Cardiac septum (tissue), 1 donor: ENCODE measurements at places on chromosomes 13 and 19.

DNA sequence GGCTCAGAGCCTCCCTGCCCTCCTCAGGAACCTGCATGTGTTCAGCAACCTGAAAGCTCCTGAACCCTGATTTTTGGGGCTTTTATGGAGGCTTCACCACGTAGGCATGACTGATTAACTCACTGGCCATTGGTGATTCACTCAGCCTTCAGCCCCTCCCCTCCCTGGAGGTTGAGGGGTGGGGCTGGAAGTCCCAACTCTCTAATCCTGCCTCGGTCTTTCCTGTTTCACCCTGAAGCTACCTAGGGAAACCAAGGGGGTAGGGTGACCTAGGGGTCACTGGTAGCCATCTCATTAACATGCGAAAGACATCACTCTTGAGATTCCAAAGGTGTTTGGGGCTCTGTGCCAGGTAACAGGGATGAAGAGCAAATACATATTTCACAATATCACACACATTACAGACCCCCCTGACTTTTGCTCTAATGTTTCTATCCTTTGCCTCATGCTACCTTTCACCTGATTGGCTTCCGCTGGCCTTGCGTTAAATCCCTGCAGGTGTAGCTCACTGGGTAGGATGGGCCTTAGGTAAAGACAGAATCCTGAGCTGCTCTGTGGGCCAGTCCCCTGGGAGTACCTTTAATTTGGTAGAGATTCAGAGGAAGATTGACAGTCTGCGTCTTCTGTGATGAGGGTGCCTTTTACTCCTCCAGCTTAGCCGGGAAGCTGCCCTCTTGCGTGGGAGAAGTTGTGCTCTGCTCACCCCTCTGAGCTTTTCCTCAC, 260.6 kb downstream of the ATP8A2 start:
- DNase-seq, result no peak

DNA sequence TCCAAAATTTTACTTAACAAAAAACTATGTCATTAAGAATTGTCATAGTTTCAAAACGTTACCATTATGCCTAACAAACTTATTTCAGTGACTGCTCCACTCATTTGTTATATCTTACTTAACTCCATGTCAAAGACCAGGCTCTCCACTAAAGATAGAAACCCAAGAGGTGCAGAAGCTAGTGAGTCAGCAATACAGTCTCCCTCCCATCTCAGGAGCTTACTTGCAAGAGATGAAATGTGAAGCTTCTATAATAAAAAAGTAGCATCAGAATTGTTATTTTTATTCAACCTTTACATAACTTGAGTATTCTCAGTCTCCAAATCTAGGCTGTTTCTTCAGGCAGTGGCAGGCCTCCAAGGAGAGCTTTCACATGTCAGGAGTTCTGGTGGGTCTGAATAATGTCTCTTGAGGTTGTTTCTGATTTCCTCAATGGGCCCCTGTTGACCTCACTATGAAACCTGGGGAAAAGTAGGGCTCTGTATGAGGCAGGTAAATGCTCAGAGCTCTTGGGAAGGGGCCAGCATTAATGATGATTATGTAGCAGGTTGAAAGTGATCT, 242.0 kb downstream of the NDFIP2 start:
- no peak for DNase-seq

DNA sequence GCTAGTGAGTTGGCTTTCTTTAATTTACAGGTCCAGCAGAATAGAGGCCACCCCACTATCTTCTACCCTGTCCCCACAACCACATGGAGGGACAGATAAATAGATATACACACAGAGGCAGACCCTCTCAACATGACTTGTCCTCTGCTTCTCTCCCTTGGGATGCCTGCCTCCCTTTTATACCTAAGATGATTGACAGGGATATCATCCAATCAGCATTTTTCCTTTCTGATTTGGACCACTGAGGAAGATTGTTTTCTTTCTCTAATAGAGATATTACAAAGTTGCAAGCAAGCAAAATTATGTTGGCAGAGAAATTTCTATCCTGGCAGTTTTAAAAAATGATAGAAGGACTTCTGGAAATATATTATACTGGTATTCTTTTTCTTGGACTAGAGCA, 35.8 kb downstream of the STOML3 start:
- DNase-seq, result no peak

- no peak for DNase-seq
These were observed 6.8 kb upstream of the ZSCAN5A start for GRCh38 chr19:56321254-56321988.
